Chondrocyte (in vitro differentiated cells): ENCODE measurements at places on chromosomes 3 and 15. TPM values are rescaled to one million over a fixed set of nuclear protein-coding genes. Genes with fewer than 3 reads are reported as not detected.

The DOCK3 gene
- 0.15 to 0.25 TPM (median 0.17 TPM) in 3 replicates for total RNA-seq

GRCh38 chr3:119295816-119296726 is 1.9 kb downstream of the ARHGAP31 start:
- H3K27ac ChIP-seq, result peak overlapping the region; percentile 89
- peak overlapping the region; percentile 89 for H3K4me3 ChIP-seq

DNA sequence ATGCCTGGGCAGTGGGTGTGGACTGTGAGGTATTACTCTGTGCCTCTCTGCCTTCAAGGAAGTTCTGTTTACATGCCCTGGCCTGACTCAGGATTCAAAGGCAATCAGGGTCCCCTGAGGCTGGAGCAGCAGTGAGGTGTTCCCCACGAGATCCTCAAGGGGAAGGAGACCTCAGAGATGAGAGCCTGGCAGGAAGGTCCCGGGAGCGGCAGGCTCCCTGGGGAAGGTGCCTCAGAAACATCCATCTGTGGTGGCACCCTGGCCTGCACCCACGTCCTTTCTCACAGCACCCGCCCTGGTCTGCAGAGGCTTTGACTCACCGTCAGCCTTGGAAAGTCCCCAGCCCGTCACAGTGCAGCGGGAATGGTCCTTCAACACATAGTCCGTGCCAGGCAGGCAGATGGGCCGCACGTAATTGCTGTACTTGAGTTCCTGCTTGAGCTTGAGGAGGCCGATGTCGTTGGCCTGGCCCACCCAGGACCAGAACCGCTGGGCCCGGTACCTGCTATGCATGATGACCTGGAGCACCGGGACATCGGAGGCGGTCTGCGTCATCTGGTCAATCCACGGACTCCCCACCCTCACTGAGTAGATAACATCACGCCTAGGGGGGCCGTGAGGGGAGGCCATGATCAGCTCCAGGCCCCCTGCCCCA is 3.6 kb downstream of the PRSS50 start:
- H3K4me3 ChIP-seq, result no peak overlapping the region
- H3K27ac ChIP-seq, result no peak overlapping the region
- DNase-seq, result no peak
- peaks cover 4% of the 10 kb centered on the region for H3K27me3 ChIP-seq

DNA sequence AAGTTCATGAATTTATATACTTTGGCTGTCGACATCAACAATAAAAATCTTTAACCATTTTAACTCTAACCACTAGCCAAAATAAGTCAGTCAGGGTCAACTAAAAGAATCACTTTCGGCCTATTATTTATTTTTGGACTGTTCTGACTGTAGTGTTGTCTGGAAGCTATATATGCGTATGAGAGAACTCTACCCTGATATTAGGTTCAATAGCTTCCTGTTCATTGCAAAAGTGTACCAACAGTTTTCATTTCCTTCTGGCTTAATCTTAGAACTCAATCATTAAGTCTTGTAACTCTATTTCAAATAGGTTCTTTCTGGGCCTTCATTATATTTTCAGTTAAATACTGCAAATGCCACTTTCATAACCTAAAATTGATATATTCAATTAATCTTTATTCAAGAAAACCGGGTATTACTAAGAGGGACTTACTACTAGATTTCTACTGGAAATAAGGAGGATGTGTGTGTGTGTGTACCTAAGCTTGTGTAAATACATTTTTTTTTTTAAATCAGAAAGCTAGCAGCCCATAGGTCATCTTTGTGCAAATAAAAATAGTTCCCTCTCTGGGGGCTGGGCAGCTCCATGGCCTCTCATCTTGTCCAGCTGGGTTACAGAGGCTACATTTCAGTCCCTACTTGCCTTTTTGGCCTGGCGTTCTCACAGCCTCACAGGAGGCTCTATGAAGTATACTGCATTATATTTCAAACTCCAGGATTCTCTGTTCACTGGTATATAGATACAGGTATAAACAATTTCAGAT is 5.8 kb downstream of the SERPINI2 start:
- no peaks in the 10 kb centered on the region for H3K4me1 ChIP-seq
- H3K36me3 ChIP-seq, result no peaks in the 10 kb centered on the region
- H3K27ac ChIP-seq, result no peak overlapping the region
- peaks cover 17% of the 10 kb centered on the region for H3K27me3 ChIP-seq
- no peak overlapping the region for H3K4me3 ChIP-seq
